NCI-H774 (cell line): ENCODE measurements at places on chromosomes 7 and 10.

- DNase-seq: no peak
Observed at GRCh38 chr10:86662186-86663045, 5.9 kb upstream of the LDB3 start.

GRCh38 chr7:156474241-156474743, 166.3 kb upstream of the RNF32 start:
- DNase-seq: no peak

DNA sequence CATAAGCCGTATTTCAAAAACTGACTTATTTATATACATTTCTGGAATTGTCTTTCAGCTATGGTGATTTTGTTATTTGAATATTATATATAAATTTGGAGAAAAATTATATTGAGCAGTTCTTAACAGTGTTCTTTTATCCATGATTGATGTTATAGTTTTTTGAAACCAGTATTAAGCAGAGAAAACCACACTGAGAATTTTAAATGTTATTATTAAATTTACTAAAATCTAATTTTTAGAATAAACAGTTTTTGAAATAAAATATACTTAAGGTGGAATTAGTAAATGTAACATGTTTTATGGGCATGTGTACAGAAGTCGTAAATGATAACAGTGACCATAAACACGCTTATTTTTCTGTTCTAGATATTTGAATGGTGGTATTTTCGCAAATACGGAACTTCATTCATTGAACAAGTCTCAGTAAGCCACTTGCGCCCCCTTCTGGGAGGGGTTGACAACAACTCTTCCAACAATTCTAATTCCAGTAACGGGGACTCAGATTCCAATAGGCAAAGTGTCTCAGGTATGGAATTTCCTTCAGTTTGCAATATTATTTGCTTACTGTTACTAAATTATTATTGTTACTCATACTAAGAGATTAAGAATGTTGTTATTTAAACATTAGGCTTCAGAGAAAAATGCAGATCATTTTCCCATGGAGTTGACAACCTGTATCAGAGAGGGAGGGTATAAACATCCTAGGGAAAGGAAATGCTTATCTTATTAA, 166.1 kb downstream of the ST7 start:
- peak; percentile 68 for DNase-seq

DNA sequence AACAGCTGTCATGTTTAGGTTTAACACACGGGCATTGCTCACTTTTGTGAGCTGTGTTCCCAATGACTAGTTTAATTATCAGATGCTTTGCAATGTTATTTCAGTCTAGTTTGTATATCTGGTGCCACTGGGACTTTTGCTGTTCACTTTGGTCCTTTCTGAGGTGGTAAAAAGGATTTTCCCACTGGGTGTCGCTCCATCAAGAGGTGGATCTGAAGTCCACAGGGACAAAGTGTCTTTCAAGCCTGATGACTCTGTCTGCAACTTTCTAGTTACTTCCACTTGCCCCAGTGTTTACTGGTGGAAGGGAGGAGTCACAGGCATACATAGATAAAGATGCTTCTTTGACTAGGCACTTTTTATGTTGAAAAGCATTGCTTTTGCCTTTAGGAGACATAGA, 242.2 kb downstream of the HGF start:
- DNase-seq: no peak

GRCh38 chr7:75591467-75592255, 99.5 kb downstream of the SPDYE5 start:
- DNase-seq: no peak
